ENCODE measurements at places on chromosomes 11 and 22. TPM values are rescaled to one million over a fixed set of nuclear protein-coding genes. Genes with fewer than 3 reads are reported as not detected.

GRCh38 chr11:12682288-12682687 lies 8.1 kb downstream of the TEAD1 start:
- no peak for DNase-seq

DNA sequence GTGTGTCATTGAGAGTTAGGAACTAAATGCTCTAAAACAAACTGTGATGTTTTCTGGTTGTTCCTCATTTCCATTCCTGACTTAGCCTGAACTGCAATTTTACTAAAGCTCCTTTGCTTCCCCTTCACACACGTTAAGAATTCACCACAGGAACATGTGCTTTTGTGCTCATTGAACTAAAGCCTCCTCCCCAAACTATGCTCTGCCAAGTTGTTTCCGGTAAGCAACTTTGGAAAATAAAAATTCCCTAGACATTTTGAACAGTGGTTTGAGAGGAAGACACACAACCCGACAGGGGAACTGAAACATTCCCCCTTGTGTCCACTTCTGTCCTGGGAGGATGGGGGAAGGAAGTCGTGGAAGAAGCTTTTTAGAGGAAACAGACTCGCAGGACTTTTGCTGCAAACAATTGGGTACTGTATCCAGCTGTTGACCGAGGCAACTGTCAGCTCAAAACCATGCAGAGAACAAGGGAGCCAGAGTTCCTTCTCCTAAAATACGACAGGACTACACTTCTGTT lies 66.9 kb downstream of the GAB2 start:
- no peak for DNase-seq

UBQLNL gene
- polyA plus RNA-seq, result 0.24 TPM

- DNase-seq, result no peak
Measured at GRCh38 chr11:32779136-32779535, 15.3 kb downstream of the CCDC73 start.

DNA sequence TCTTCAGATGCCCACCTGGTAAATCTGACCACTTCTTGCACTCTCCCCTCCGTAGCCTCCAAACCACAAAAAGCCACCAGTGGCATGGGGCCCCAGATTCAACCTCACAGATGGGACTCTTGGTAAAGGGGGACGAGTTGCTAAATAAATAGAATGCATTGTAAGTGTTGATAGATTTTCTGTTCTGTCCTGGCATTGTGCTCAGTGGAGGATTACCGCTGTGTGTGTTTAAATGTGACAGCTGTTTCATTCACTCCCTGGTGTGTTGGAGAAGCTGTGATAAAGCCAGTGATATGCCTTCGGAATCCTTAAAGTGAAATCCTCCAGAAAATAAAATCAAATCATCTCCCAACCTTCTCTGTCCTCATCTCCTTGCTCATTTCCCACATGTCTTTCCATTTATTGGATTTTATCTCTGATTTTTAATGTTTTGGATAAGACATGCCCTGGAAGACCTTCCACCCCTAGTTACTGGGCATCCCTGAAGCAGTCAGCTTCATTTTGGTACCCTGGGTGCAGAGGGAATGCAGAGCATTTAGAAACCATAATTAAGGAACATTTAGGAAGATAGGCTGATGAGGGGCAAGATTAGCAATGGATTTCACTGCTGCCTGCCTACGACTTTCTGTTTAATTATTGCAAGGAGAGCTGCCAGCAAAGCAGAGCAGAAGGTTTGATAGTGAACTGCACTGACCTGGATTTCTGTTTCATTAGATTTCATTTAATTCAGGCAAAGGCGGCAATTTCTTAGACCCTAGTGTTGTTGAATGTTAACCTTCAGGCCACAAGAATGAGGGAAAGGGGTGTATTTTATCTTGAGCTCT lies 460.9 kb upstream of the KIRREL3 start:
- DNase-seq, result no peak

- no peak for DNase-seq
Measured at GRCh38 chr11:101323997-101324396, 194.4 kb upstream of the PGR start.

- no peak for DNase-seq
Measured at GRCh38 chr11:86664930-86665329, 7.5 kb downstream of the ME3 start.

PGR gene
- 2.1 TPM for polyA plus RNA-seq

DNA sequence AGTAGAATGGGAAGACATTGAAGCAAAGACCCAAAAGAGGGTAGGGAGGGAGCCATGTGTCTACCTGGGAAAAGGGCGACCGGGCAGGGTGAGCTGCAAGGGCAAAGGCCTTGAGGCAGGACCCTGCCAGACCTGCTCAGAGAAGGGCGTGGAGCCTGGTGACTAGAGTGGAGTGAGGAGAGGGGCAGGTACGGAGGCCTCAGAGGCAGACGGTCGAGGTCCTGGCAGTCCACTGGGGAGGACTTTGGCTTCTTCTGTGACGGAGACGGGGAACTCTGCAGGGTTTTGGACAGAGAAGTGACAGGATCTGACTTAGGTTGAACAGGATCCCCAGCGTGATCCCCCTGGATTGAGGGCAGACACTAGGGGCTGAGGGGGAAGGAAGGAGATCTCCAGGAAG lies 12.9 kb downstream of the RIBC2 start:
- no peak for DNase-seq

- no peak for DNase-seq
Measured at GRCh38 chr11:109302591-109303334, 119.2 kb upstream of the C11orf87 start.

RNF215 gene
- 7.2 TPM for polyA plus RNA-seq

DNA sequence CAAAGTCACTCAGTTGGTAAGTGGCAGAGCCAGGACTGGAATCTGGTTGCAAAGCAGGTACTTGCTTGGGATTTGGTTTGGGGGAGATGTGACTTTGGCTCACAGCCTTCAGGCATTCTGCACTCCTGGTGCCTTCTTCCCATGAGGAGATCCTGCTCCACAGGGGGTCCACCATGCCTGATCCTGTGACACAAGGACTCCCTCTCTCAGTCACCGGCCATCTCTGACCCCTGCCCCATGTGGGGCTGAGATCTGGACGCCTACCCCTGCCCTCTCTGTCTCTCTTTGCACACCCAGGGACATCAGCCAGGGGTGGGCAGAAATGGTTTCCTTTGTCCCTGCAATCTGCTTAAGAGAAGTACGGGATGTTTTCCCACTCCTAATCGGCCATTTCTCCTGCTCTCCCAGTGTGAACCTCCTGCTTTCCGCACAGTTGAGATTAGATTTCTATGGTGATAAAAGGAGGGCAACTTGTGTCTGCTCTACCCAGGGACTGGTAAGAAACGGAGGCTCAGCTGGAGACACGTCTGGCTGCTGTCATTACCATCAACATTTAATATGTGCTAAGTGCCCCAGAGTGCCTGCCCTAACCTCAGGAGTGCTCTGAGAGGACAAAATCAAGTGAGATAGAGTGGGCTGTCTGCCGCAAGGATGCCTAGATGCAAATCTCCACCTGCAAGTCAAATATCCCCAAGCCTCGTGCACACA lies 11.1 kb upstream of the FXYD6 start:
- no peak for DNase-seq

- DNase-seq, result no peak
Measured at GRCh38 chr22:40118979-40119378, 58.7 kb upstream of the TNRC6B start.

GRCh38 chr11:129817534-129818051 lies 1.9 kb downstream of the TMEM45B start:
- no peak for DNase-seq

PHOX2A gene
- polyA plus RNA-seq, result not detected

DNA sequence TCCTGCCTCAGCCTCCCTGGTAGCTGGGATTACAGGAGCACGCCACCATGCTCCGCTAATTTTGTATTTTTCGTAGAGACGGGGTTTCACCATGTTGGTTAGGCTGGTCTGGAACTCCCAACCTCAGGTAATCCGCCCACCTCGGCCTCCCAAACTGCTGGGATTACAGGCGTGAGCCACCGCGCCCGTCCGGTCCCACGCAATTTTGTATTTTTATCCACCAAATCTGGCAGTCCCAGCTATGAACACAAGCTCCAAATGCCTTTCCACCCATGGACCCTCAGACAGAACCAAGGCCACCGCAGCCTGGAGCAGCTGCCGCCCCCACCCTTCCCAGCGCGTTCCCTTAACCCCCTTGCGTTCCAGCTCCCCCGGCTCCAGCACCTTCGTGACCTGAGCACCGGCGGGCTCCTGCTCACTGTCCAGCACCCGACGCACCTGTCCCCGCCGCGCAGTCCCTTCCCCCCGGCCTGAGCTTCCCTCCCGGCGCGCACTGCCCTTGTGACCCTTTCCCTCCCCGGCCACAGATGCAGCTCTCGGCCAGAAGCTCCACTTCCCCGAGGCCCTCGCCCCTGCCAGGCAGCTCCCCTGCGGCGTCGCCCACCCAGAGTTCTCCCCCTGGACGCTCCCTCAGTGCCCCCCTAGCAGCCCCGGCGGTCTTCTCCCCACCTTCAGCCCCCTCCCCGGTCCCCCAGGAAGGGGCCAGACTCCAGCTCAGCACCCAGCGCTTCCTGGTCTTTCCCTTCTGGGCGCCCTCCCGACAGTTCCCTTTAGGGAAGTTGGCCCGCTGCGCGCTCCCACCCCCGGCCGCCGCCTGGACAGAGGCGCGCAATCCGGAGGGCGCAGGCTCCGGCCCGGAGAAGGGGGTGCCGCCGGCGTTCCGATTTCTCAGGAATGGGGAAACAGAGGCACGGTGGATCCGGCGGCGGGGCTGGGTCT lies 5.6 kb upstream of the ZBED4 start:
- DNase-seq, result no peak

DNA sequence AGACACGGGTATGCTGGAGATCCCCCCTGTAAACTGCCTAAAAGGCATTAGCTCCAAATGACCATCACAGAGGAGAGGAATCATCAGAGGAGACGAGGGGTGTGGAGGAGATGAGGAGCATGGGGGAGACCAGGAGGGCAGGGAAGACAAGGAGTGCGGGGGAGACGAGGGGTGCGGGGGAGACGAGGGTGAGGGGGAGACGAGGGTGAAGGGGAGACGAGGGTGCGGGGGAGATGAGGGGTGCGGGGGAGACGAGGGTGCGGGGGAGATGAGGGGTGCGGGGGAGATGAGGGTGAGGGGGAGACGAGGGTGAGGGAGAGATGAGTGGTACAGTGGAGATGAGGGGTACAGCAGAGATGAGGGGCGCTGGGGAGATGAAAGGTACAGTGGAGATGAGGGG lies 17.5 kb upstream of the GAL start:
- DNase-seq, result no peak

CNTN5 gene
- not detected for polyA plus RNA-seq

DNA sequence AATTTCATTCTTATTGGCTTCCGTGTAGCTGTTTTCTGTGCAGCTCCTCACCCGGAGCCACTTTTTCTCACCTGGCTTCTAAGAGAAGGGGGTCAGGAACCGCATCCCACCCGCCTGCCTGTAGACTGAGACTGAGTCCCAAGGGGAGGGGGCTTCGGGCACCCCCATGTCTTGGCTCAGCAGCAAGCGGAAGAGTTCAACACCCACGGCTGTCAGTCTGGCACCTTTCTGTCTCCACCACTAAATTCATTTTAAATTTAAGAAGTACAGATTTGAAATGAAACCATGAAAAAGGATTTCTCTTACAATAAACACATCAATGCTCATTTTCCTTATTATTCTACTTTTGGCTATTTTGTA lies 66.7 kb downstream of the EFCAB6 start:
- no peak for DNase-seq

GRCh38 chr11:122661182-122661945 lies 5.8 kb downstream of the UBASH3B start:
- no peak for DNase-seq

DNA sequence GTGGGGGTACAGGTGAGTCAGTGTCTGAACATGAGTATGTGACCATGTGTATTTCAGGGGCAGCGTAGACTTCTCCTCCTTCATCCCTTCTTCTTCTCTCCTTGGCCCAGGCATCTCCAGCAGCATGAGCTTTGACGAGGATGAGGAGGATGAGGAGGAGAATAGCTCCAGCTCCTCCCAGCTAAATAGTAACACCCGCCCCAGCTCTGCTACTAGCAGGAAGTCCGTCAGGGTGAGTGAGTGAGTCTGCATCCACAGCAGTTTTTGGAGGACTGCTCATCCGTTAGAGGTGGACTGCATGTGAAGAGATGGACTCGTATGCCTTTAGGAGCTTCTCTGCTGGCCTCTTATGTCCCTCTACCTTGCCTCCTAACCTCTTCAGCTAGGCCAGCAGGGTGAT lies 15.6 kb downstream of the TUB start:
- DNase-seq, result no peak

- DNase-seq, result peak; percentile 16
Measured at GRCh38 chr11:115132436-115133228, 371.6 kb downstream of the CADM1 start.

ST14 gene
- polyA plus RNA-seq, result not detected

EFCAB6 gene
- not detected for polyA plus RNA-seq

SLC15A3 gene
- not detected for polyA plus RNA-seq

SYT7 gene
- polyA plus RNA-seq, result 0.13 TPM

DEFB131B gene
- not detected for polyA plus RNA-seq

GRCh38 chr11:71131861-71132260 lies 120.5 kb downstream of the SHANK2 start:
- no peak for DNase-seq

- DNase-seq, result no peak
Measured at GRCh38 chr22:38830845-38831108, 13.1 kb downstream of the NPTXR start.

- peak; percentile 98 for DNase-seq
Measured at GRCh38 chr11:27362749-27363575, at the start of gene CCDC34. Gene CCDC34, minus strand, starts transcription at chr11:27363215. Its CDS starts 21 bp downstream, at chr11:27363194.

- no peak for DNase-seq
Measured at GRCh38 chr11:104652996-104653395, 245.3 kb downstream of the CASP12 start.

AHNAK gene
- polyA plus RNA-seq, result 26.0 TPM

CABP7 gene
- polyA plus RNA-seq, result not detected

- DNase-seq, result no peak
Measured at GRCh38 chr22:25673713-25674112, 68.3 kb upstream of the MYO18B start.

DNA sequence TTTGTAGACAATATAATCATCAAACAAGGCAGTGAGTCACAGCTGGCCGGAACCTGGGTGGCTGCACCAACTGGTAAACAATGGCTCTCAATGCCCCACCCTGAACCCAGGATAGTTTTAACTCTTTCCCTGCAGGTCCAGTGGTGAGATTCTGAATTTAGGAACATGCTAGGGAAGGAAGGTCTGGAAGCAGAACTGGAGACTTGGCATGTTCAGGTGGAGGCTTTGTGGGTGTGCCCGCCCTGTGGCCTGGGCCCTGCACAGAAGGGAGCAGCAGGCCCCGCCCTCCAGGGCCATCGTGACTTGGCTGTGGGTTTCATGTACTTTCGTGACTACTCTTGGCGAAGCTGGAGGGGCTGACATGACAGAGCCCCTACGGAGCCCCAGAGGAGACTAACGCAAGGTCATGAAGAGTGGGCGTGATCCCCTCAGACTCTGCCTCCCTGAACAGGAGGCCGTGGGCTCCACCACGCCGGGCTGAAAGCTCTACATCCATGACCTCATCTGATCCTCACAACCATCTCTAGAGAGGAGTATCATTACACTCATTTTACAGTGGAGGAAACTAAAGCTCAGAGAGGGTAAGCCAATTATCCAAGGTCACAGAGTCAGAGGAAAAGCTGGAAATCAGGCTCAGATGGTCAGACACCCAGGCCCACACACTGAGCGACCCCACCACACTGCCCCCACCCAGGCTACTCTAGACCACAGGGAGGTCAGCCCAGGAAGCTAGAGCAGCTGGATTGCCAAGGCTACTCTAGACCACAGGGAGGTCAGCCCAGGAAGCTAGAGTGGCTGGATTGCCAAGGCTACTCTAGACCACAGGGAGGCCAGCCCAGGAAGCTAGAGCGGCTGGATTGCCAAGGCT lies 27.3 kb downstream of the MAFF start:
- no peak for DNase-seq
